ENCODE measurements at places on chromosomes 3 and 15.
A peak's percentile ranks its signal among the peaks of the same experiment; 100 is the strongest.

DNA sequence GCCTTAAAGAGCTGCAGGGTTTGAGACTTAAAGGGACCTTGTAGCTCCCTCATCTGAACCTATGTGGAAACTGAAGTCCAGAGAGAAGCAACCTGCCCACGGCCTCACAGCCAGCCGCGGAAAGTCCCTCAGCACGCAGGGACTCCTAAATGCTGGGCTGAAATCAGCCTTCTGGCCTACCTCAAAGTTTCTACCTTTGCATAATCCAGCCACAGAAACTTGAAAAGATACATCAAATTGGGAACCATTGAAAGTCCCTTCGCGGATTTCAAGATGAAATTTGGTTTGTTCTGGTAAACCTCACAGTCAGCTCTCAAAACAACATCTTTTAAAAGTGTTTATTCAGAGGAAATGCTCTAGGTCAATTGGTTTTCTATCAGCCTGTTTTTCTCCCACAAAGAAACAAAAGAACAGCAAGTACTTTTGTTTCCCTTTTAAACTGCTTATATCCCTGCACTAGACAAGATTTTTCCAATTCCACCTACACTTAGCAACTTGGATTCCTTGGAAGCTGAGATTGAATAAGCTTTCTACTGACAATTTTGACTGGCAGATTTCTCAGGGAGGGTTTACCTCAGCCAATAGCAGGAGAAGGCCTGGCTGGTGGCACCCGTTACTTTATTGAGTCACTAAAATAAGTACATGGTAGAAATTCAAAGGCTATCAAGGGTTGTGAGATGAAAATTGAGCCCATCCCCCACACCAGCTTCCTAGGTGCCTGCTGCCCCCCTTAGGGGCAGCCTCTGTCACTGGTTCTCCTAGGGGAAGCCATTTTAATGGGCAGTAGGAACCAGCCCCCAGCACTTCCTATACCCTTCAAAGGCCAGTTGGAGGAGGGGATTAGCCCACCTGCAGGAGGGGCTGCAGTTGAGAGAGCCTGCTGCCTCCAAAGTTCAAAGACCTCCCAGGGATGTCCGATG lies 171.2 kb downstream of the ADAMTS17 start:
- DNase-seq, result no peak

DNA sequence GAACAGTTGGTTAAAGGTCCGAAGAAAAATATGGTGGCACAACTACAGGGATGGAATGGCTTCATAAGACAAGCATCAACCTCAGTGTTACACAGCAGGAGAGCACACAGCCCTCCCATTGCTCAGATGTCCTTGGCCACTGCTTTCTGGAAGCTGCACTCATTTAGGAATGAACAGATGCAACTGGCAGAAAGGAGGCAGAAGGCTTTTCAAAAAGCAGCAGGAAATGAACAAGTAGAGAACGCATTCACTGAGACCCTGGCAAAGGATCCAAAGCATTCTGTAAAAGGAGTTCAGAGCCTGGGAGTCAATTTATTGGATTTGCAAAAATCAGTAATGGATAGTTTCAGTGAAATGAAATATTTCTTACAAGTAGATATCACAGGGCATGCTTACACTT lies 101.1 kb downstream of the PDZRN3 start:
- no peak for DNase-seq

- DNase-seq, result no peak
Measured at GRCh38 chr15:101528108-101528916, 38.8 kb upstream of the PCSK6 start.

- DNase-seq, result no peak
Measured at GRCh38 chr15:66415360-66415759, 28.6 kb downstream of the MAP2K1 start.

DNA sequence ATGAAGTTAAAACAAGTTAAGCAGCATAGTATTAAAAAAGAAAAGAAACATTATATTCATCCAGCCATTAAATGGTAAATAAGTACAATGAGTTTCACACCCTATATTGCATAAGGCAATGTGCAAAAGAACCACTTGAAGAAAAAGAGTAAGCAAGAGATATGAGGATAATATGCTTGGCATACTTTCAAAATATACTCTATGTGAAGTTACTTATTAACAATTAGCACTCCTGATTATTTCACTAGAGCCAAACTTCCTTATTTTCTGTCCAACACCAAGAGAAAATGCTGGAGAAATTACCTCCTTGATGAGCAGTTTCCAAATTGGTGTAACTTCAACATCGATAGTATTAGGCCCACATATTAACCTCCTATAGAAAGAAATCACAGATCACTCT lies 63.7 kb downstream of the ATP13A4 start:
- DNase-seq, result no peak

- peak; percentile 46 for DNase-seq
Measured at GRCh38 chr15:55774113-55774970, 31.4 kb upstream of the PRTG start.

DNA sequence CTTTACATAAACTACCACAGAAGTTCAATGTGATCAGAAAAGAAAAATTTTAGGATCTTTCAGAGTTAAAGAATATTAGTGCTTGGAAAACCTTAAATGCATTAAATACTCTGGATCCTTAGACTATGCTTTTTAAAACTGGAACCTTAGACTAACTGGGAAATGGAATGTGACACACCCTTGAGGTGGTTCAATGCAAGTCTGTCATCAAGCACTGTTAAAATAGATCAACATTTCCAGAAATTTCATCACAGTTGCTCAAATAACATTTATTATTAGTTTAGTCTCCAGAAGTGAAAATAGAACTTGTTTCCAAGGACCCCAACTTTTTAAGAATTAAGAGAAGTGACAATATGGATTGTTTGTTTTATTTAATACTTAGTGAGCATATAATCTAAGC lies 71.8 kb downstream of the GAP43 start:
- DNase-seq, result no peak

DNA sequence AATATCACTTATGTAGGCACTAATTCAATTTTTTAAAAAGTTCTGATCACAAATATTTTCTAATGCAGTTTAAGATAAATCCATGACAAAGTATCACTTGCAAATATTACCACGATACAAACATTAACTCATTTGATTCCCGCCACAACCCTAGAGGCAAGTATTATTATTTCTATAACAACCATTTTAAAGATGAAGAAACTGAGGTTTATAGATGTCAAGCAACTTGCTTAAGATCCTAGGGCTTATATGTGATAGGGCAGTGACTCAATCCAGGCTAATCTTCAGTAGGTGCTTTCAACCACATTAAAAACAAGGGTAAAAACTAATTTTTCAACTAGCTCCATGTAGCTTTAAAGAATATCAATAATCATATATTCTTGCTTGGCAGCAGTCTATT lies 1.7 kb downstream of the DYNC1LI1 start:
- no peak for DNase-seq

- DNase-seq, result no peak
Measured at GRCh38 chr3:45693941-45694521, 4.8 kb downstream of the SACM1L start.

DNA sequence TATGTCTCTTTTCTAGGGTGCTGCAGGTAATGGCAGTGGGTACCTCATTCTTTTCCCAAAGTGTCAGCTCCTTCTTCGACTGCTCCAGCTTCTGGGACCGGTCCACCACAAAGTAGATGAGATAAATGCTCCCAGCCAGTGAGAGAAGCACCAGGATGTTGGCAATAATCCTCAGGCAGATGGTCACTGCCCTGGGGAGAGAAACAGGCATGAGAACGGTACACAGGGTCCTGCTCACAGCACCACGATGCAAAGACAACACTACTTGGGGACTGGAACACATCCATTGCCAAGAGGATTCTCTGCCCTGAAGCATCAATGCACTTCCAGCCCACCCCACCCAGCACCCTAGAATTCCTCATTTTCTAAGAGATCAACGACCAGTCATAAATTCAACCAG lies 22.4 kb downstream of the TMC3 start:
- DNase-seq, result no peak

DNA sequence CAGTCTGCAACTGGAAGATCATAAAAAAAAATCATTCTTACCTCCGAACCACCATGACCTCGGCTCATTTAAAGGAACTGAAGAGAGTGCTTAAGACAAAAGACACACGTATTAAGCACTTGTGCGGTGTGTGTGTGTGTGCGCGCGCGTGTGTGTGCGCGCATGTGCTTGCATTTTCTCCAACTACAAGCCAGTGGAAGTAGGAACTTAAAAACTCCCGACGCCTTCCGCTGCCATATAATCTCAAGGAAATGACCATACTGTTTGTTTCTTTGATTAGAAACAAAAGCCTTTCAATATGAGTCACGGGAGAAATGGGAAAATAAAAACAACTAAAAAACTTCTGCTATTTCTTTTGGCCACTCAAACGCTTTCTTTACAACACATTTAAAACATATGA lies 32.4 kb downstream of the FRMD4B start:
- no peak for DNase-seq

DNA sequence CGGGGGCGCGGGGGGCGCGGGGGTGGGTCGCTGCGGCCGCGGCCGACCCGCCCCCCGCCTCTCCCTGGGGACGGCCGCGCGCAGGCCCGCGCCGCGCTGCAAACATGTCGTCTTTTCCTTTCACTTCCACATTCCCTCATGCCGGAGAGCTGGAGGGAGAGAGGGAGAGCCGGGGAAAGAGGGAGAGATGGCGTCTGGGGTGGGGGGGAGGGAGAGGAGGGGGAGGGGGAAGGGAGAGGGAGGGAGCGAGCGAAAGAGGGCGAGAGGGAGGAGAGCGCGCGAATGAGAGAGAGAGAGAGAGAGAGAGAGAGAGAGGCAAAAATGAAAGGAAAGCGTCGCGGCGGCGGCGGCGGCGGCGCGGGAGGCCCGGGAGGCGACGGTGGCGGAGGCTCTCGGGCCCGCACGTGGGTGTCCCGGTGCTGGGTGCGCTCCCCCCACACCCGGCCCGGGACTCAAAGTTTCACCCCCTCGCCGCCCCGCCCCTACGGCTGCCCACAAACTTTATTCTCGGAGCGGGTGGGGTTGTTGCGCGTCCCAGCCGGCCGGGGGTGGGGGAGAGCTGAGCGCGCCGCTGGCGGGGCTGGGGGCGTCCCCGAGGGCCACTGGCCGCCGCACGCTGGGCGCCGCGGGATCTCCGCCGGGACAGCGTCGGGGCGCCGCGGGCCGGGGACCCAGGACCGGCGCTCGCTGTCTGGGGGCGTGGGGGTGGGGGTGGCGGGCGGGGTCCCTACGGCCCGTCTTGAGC lies 731 bp downstream of the ZNF710 start:
- DNase-seq, result peak; percentile 40

DNA sequence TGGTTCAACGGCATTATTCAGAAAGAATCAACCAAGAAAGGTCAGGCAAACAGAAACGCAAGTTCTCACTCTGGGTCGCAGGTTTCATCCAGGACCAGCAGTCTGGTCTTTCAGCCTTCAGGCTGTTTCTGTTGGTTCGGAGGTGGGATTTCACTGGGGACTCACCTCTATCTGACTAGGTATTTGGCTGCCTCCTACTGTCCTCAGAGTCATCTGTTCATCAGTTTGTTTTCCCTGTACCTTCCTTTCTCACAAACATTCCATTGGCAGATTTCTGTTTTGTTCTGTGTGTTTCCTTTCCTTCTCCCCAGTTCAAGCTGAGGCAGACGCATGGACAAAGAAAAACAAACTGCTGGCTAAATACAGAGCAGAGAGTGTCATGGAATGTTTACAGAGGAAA lies 1046.6 kb upstream of the CFAP20DC start:
- DNase-seq, result no peak

- peak; percentile 12 for DNase-seq
Measured at GRCh38 chr15:90585863-90586262, 56.1 kb downstream of the CRTC3 start.

GRCh38 chr3:126521122-126521891 lies 2.6 kb upstream of the CHST13 start:
- DNase-seq, result no peak

GRCh38 chr3:27758083-27758482 lies 36.0 kb upstream of the EOMES start:
- DNase-seq, result peak; percentile 92

DNA sequence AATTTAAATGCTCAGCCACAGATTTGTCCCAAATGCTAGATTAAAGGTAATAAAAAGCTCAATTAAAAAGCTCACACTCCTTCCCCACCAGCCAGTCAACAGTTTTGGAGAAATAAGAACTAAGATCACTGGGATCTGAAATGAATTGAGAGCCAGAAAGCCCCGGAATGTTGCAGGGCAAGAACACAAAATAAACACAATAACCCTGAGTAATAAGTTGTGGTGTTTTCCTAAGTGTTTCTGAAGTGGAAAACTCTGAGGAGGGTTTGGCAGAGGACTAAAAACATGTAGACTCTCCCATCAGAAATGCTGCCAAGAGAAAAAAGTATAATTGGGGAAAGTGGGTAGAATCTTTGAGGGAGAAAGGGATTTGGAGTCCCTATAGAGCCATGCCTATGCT lies 127.8 kb downstream of the ABI3BP start:
- DNase-seq, result no peak

DNA sequence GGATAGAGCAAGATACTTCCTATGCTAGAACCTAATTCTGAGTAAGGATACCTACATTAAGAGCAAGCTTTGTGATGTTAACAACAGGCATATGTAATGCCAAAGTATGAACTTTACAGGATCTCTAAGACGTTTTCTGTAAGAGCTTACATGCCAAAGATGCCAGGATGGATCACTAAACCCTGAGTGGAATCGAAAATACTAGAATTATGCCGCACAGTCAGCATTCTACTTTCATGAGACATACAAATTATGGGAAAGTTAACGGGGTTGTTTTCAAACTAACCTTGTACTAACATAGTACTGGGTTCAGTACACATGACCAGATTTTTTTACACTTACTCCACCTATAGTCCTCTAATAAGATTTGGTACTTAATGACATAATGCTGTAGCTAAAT lies 55.1 kb downstream of the AAGAB start:
- DNase-seq, result no peak

DNA sequence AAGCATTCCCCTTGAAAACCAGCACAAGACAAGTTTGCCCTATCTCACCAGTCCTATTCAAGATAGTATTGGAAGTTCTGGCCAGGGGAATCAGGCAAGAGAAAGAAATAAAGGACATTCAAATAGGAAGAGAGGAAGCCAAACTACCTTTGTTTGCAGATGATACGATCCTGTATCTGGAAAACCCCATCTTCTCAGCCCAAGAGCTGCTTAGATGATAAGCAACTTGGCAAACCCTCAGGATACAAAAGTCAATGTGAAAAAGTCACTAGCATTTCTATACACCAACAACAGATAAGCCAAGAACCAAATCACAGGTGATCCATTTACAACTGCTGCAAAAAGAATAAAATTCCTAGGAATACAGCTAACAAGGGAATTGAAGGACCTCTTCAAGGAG lies 403.7 kb upstream of the AZI2 start:
- no peak for DNase-seq

DNA sequence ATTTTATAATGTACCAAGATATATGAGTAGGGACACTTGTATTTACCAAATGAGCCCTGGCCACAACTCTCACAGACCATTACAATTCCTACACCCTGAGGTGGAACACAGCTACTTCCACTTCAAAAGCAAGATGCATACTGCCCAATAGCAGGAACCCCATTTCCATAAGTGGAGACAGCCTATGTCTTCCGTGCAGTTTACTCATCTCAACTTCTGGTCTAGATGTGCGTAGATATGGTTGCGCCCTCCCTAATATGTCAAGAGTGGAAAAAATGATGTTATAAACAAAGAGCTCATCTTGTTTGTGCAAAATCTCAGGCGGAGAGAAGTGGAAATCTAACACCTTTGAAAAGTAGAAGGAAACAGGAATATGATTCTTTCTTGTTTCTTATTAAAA lies 44.6 kb downstream of the RAB27A start:
- DNase-seq, result no peak

Measured in M059J (cell line).